Fibroblast of the aortic adventitia (primary cell): ENCODE measurements at places on chromosomes 5 and 9.

- no peak for DNase-seq
Observed at GRCh38 chr5:160315968-160316367, 3.6 kb upstream of the CCNJL start.

GRCh38 chr5:152688561-152689249, 283.6 kb upstream of the NMUR2 start:
- peak; percentile 50 for DNase-seq

- DNase-seq, result no peak
Observed at GRCh38 chr5:2666081-2666480, 85.4 kb downstream of the IRX2 start.

- DNase-seq, result peak; percentile 50
Observed at GRCh38 chr5:149633476-149634350, 52.4 kb downstream of the ARHGEF37 start.

DNA sequence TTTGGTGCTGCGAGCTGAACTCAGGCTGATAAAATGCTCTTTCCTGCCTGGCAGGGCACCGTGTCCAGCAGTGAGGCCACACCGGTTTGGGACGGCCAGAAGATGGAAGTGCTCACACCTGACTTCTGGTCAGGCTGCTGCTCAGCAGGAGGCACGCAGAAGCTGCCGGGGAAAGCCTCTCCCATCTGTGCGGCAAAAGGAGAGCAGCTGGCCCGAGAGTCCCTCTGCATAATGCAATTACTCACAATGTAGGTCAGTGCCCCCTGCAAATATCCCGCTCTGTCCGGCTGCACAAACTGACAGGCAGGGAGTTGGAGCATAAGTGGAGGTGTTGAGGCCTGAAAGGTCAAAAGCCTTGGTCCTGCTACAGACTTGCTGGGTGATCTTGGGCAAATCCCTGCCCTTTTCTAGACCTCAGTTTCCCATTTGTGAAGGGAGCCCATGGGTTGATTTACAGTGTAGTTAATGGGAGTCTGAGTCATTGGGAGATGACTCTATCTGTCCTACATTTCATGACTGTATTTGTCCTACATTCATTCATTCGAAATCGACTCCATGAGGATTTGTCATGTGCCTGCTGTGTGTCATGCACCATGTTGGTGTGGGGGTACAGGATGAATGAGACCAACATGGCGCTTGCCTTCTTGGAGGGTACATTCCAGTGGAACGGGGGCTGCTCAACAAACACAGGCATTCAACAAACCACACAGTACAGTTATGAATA, 61.8 kb upstream of the TBC1D2 start:
- DNase-seq, result no peak

DNA sequence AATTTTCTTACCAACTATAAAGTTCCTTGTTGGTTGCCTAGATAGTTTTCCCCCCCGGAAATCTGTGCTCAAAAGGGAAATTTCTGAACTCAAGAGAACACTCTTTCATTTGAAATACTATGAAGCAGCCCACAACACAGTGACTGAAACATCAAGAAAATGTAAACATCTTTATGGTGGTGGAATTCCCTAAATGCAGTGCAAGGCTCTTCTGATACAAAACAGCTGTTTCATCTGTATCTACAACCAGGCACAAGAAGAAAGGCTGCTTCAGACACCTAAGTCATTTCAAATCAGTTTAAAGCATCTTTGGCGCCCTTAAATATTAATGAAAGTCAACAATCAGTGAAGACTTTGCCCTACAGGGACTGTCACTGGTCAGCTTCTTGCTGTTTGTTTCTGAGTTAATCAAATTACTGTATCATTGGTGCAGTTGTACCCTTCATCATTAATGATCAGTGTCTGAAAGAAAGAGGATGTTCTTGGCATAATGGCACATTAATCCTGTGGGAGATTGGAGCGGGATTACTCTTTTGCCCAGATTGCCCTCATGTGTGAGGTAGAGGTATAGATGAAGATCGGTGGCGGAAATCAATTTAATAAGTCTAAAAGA, 947.0 kb downstream of the NR2F1-AS1 start:
- DNase-seq, result no peak

GRCh38 chr5:135393691-135394090, 5.3 kb downstream of the MACROH2A1 start:
- DNase-seq, result no peak

GRCh38 chr5:102625928-102626327, 127.1 kb upstream of the SLCO6A1 start:
- DNase-seq, result no peak

GRCh38 chr9:77769246-77769645, 121.1 kb upstream of the GNA14 start:
- DNase-seq, result no peak

- DNase-seq, result no peak
Observed at GRCh38 chr9:107007402-107007801, 144.4 kb downstream of the ZNF462 start.

GRCh38 chr5:169798438-169798837, 161.4 kb downstream of the DOCK2 start:
- DNase-seq, result no peak

GRCh38 chr9:130446101-130446861, 1.5 kb downstream of the ASS1 start:
- peak; percentile 96 for DNase-seq
